NCI-H1436 treated with DMSO at 0.1 percent for 48 hours (cell line): ENCODE measurements at places on chromosomes 7 and 10.

GRCh38 chr10:132539894-132540293, 2.3 kb downstream of the INPP5A start:
- no peak for DNase-seq

- no peak for DNase-seq
Observed at GRCh38 chr10:126518218-126519080, 130.2 kb upstream of the ADAM12 start.

- DNase-seq: no peak
Observed at GRCh38 chr7:129877146-129877792, 75.5 kb downstream of the UBE2H start.

GRCh38 chr10:110865186-110865808, 6.4 kb upstream of the PDCD4 start:
- DNase-seq: no peak

DNA sequence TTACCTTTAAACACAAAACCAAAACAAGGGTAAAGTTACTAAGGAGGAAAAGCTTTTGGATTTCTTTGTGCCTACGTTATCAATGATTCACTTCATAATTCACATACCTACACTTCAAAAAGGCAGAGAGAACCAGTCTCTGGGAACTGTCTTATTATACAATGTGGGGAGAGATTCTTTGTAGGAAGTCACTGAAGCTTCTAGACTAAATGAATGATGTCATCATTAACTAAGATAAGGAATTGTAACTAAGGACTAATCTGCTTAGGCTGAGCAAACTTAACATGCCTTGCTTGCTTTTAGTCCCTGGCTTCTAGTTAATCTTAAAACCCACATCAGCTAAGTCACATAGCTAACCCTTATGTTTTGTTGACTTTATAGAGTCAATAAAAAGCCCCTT, 771.2 kb downstream of the NXPH1 start:
- DNase-seq: no peak

- DNase-seq: no peak
Observed at GRCh38 chr7:41149576-41149975, 553.3 kb downstream of the INHBA start.
